ENCODE measurements at places on chromosomes 11 and 22.

- no peak for DNase-seq
Observed at GRCh38 chr11:68567553-68567952, 107.0 kb downstream of the PPP6R3 start.

GRCh38 chr11:8058216-8058615, 22.8 kb upstream of the TUB start:
- DNase-seq, result no peak

DNA sequence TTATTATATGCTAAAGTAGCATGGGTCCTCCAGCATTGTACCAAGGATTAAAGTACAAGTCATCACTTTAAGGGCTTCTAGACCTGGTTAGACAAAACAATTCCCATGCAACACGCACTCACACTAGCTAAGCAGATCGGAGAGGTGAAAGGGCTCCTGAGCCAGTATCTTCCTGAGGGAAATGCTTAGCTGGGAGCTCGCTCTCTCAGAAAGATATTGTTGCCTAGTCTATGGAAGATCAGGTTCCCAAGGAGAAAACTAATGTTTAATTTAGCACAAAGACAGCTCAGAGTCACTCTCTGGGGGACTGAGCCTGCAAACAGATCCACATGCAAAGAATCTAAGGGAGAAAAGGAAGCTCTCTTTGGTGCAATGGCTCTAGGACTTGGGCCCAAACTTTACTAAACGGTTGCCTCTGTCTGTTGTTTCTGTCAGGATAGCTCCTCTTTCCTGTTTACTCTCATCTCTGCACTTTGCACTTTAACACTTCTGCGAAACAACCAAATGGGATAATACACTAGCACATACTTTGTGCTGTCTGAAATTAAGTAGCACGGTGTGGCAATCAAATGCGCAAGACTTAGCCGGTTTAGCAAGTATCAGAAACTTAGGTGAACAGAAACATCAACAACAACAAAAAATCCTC, 10.7 kb downstream of the MAML2 start:
- DNase-seq, result no peak

DNA sequence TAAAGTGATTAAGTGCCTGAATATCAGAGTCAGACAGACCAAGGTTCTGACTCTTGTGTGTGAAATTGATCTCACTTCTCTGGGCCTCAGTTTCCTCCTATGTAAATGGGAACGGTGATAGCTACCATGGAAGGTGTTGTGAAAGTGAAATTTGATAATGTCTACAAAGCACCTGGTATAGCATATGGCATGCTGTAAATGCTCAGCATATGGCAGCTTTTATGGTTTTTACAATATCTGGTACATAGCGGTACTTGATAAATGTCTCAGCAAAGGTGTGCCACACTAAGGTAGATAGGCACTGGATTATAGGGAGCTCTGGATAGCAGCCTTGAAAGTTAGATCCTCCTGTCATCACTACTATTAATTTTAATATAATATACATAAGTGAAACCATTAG, 19.9 kb downstream of the POU2AF2 start:
- no peak for DNase-seq

DNA sequence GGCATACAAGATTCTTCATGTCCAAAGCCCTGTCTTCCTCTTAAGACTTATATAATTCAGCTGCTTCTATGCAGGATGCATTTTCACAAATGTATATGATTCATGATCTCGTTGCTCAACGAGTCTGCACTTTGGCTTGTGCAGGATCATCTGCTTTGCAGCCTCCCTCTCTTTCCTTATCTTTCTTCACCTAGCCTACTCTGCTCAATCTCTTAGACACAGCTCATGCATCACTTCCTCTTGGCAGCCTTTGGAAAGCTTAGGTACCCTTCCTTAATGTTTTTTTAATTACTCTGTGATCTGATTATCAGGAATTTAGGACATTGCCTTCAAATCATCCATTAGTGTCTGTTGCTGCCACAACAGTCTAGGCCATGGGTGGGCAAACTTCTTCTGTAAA, 673.8 kb downstream of the NELL1 start:
- DNase-seq, result no peak

DNA sequence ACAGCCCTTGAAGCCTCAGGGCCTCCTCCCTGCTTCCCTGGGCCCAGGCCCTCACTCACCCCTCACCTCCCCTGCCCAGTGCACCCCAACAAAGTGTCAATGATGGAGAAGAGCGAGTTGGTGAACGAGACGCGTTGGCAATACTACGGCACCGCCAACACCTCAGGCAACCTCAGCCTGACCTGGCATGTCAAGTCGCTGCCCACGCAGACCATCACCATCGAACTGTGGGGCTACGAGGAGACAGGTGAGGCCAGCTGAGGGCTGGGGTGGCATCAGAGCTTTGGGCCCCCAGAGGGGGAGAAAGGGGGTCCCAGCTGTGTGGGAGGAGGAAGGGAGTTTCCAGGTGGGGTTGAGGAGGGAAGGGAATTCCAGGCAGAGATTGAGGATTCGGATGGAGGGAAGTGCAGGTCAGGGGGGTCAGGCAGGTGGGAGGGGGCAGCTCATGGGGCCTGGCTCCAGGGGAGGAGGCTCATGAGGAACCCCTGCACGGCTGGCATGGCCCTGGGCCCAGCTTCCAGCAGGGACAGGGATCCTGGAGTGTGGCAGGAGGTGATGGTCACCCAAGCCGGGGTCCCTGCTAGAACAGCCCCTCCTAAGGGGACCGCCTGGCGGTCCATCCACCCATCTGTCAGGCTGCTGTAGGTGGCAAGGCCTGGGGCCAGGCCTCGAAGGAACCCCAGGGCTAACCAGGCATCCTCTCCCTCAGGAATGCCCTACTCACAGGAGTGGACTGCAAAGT, 2.9 kb downstream of the SUSD2 start:
- peak; percentile 58 for DNase-seq

DNA sequence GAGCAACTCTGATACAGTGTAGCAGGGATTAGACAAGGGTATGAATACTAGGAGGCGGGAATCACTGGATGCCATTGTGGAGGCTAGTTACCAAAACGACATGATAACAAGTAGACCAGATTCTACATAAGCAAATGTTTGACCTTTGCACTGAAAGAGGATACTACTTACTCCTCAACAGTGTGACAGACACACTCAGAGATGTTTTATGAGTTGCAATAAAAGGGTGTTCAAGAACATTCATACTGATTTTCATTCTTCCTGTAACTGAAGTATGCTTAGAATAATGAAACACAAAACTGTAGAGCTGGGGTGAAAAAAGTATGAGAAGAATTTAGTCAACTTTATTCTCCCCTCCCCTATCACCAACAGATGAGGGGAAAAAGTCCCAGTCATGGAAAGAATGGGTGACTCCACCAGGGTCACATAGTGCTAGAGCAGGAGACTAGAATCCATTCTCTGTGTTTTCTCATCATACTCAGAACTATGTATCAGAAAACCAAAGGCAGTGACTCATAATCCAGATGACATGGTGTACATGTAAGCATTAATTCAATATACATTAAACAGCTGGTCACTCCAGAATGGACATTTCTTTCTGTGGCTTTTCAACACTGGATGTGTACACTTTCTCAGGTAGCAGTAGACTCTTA, 32.8 kb downstream of the ARHGAP20 start:
- no peak for DNase-seq

GRCh38 chr11:71425860-71426259, 22.3 kb downstream of the DHCR7 start:
- no peak for DNase-seq

DNA sequence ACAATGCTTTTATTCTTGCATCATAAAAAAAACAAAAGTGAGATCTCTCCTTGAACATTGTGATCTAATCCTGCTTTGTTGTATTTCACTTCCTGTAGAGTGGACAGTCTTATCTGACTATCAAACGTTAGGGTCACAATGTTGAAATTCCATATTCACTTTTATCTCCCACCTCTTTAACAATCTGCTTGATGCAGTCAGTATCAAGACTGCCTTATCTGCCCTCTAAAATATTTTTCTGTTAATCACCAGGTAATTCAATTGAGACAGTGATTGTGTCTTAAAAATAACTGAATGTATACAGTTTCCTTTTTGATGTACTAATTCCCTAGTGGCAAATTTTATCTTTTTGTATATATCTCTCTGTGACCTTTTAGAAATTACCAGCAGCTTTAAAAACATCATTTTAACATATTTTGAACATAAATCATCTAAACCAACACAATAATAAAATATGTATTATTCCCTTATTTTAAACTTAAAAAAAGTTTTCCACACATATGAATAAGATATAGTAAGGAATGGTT, 143.1 kb upstream of the MPPED2 start:
- DNase-seq, result no peak

- no peak for DNase-seq
Observed at GRCh38 chr22:44190381-44190976, 9.8 kb downstream of the PARVG start.

DNA sequence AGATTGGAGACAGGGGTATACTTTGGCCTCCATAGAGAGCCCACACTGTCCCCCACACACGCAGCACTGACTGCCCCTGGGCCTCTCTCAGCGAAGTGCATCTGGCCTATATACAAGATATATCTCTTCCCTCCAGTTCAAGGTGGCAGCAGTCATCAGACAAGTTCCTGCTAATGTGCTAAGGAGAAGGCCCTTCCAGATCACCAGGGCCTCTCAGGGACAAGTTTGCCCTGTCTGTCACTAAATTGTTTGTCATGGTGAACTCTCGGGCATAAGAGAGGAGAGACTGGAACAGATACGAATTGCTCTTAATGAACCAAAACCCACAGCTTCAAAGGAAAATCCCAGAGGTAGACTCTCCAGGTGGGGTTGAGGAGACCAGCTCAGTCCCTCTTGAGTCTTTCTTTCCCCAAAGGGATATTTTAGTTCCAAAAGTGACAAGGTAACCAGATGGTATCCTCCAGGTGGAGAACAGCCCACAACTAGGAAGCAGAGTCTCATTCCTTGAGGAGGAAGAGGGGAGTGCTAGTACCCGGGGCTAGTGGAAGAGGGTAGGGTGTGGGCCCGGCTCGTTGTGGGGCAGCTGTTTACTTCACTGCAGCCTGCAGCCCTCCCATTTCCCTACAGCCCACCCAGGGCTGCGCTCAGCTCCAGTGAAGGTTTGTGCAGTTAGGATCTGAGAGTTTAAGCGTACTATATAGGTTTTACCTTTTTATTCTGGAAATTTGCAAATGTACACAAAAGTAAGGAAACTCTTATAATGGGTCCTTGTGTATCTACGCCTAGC, 2.2 kb upstream of the SLC35C1 start:
- DNase-seq, result no peak

DNA sequence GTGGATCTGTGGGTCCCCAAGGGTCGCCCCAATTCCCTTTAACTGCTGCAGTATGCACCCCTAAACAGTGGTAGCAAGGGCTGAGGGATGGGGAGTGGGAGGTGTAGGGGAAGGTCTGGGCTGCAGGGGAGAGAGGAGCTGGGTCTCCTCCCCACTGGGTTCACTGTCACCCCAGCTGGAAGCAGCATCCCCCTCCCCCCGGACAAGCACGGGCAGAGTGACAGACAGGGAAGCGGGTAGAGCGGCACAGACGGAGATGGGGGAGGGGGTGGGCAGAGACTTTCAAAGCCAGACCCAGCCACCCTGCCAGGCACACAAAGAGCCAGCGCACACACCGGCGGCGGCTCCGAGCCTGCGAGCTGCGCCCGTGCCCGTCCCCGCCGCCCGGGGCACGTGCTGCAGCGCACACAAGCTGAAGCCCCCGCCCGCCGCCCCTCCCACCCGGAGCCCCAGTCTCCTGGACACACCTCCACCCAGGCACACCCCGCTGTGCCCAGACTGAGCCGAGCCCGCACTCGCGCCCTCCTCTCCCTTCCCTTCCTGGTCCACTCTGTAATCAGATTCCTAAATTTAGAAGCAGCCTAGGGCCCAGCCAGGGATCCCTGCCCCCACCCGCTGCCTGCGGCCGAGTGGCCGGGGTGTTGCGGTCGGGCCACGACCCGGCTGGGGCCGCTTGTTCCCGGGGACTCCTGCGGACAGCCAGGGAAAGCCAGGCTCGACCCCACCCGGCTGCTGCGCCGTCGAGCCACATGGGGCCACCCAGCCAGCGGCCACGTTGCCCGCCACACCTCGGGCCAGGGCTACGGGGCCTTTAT, 935 bp upstream of the RCOR2 start:
- peak; percentile 87 for DNase-seq

DNA sequence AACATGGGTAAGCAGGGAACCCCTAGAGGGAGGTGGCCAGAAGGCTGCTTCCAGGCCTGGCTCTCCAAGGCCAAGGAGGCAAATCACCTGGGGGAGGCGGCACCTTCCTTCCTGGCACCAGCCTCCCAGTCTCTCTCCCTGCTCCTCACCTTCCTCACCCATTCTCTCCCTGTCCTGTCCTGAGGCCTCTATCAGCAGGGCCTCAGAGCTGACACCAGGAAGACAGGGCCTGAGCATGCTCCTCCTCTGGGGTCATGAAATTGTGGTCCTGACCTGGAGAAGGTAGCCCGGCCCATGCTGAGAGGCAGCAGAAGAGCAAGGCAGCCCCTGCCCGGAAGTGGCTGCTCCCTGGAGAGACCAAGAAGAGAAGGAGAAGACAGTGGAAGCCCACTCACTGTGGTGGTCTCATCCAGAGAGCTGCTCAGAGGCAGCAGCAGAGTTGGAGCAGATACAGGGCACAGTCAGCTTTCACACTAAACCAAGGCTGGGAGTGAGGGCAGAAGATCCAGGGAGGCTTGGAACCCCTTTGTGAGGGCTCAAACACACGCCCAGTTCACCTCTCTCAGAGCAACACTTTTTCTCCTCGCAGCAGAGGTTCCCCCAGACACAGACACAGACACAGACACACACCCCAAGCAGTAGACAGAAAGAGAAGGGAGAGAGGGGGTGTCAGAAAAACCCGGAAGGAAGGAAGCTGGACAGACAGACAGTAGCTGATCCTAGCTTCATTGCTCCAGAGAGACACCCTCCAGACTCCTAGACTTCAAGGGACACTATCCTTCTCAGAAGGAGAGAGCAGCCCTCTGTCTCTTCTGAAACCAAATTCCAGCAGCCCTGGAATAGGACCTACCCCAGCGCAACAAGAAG, 1.8 kb downstream of the BCL9L start:
- no peak for DNase-seq

DNA sequence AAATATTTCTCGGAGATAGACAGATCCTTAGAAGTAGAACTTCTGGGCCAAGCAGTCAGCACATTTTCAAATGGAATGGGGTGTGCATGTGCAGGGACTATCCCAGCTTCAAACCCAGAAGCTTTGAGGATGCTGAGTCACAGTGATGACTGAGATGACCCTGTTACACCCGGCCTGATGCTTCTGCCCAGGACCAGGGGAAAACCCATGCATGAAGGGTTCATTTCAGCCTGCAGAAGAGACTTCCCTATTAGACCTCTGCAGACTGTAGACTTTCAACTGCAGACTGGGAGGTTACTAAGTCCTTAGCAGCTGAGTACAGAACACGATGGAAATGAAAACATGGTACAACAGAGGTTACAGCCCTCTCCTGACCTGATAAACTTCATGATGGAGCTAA, 3.6 kb upstream of the OR2AT4 start:
- no peak for DNase-seq

GRCh38 chr22:23825246-23825905, 13.4 kb downstream of the DERL3 start:
- peak; percentile 31 for DNase-seq

- no peak for DNase-seq
Observed at GRCh38 chr11:12636871-12637410, 37.3 kb upstream of the TEAD1 start.

GRCh38 chr22:38432264-38432663, 22.7 kb downstream of the KCNJ4 start:
- DNase-seq, result no peak
